Activated CD4-positive, alpha-beta T cell treated with anti-CD3 and anti-CD28 coated beads for 36 hours (primary cell): ENCODE measurements at places on chromosomes 5 and 9. TPM values are rescaled to one million over a fixed set of nuclear protein-coding genes. Genes with fewer than 3 reads are reported as not detected.

DNA sequence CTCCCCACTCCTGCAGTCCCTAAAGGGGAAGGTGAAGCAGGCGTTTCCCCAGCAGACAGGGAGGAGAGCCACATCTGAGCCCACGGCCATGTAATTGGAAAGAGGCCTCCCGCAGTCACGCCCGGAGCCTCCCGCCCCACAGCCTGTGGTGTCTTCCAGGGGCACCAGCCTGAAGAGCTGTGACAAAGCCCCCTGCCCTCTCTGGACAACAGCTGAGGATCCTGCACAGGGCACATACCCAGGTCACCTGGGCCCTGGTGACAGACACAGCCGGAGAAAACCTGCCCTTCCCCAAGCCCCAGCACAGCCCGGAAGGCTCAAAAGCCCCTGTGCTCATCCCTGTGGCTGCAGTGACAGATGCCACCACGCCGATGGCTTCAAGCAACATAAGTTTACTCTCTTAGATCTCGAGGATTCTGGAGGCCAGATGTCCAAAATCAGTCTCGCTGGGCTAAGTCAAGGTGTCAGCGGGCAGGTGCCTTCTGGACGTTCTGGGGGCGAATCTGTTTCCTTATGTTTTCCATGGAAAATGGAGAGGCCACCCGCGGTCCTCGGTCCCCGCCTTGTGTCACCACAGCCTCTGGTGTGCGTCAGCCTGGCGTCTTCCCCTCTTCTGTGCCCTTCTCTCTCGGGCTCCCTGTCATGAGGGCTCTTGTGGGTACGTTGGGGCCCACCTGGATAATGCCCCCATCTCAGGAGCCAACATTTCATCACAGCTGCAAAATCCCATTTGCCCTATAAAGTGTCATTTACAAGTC, 71.5 kb downstream of the PSMB7 start:
- H3K27me3 ChIP-seq, result no peaks in the 10 kb centered on the region
- H3K4me3 ChIP-seq, result no peak overlapping the region
- no peak overlapping the region for H3K27ac ChIP-seq
- H3K36me3 ChIP-seq, result no peaks in the 10 kb centered on the region
- H3K4me1 ChIP-seq, result no peaks in the 10 kb centered on the region
- no peak for DNase-seq

- peaks cover 2% of the 10 kb centered on the region for H3K27me3 ChIP-seq
- H3K4me1 ChIP-seq, result peaks cover 8% of the 10 kb centered on the region
- H3K4me3 ChIP-seq, result peak within 1 kb of the TSS; percentile 80
- peak within 1 kb of the TSS; percentile 19 for H3K27ac ChIP-seq
- DNase-seq, result peak; percentile 67
These were observed at the start of gene CYSRT1 for GRCh38 chr9:137224830-137225694. Gene CYSRT1 (plus strand): TSS chr9:137225174. CDS start chr9:137225622, 448 bp downstream.

- H3K27me3 ChIP-seq, result no peaks in the 10 kb centered on the region
- no peak overlapping the region for H3K4me3 ChIP-seq
- H3K36me3 ChIP-seq, result no peaks in the 10 kb centered on the region
- H3K4me1 ChIP-seq, result peaks cover 6% of the 10 kb centered on the region
- no peak for DNase-seq
- H3K27ac ChIP-seq, result no peak overlapping the region
These were observed 43.8 kb downstream of the STOM start for GRCh38 chr9:121326130-121326838.

DNA sequence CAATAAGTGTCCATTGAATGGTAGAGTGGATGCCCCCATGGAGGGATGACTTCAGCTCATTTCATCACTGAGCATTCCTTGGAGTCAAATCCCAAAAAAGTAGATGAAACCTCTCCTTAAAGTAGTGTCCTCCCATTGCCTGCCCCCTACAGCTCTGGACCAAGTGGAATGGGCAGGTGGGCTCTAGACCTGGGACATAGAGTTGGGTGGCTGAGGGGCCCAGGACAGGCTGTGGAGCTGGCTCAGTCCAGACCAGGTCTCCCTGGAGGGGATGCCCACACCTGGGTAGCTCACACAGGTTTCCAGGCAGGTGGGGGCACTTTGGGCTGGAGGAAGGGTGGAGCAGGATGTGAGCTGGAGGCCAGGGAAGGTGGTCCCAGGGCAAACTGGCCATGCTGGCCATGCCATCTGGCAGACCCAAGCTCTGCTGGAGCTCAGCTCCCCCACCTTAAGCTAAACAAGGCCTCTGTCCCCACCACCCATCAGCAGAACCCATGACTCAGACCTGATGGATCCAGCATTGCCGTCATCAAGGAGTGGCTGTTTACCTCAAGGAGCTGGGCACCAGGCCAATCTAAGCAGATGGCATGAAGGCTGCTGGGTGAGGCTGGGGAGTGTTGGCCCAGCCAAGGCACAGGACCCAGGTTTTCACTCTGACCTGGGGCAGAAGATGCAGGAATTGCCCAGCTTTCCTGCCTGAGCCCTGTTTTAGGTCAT, 6.2 kb upstream of the SPINK4 start:
- H3K27me3 ChIP-seq, result no peaks in the 10 kb centered on the region
- H3K4me1 ChIP-seq, result no peaks in the 10 kb centered on the region
- H3K36me3 ChIP-seq, result no peaks in the 10 kb centered on the region
- no peak overlapping the region for H3K27ac ChIP-seq

DNA sequence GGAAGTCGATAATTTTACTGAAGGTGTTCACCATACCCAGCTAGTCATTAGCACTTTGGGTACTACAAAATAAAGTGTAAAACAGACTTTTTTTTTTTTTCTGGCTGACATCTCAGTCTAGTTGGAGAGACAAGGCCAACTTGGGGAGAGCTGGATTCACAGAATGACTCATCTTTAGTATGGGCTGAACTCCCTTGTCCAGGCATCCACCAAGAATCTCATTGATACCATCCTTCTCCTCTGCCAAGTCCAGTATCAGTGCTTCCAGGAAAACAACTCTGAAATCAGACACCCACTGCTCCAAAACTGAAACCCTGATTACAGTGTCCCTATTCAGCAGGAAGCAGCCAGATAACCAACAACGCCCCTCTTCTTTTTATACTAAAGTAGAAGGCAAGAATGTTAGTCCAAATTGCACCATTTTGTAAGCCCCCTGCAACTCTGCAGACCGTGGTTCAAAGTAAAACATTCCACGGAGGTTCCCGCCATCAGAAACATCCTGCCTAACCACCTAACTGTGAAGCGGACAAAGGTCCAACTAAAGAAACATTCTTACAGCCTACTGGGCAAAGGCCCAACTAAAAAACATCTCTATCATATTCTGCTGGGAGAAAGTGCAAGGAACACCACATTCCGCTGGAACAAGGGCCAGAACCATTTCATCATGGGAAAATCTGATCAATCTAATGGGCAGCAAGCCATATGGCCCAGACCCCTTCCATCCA, 728.2 kb downstream of the BRINP1 start:
- no peaks in the 10 kb centered on the region for H3K4me1 ChIP-seq
- H3K27me3 ChIP-seq, result no peaks in the 10 kb centered on the region
- H3K36me3 ChIP-seq, result no peaks in the 10 kb centered on the region

DNA sequence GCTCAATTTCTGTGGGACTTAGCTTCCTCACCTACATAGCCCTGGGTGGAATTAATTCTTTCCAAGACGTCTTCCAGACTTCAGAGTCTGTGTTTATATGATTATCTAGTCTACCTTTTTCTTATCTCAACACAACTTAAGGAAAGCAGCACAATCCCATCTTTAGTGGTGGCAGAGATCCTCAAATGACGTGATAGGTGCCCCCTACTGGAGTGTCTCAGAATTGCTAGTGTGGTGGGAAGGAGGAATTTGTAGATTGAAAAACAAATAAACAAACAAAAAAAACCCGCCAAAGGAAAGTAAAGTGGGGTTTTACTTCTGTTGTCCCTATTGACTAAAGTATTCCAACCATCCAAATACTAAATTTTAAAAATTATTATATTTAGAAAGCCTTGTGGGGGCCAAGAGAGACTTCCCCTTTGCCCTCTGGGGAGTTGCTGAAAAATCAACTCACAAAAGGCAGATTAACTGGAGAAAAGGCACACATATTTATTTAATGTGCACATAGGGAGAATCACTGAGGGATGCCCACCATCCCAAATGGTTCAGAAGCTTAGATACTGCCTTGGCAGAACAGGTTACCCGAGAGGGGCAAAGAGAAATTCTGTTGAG, 283.3 kb downstream of the TMEM167A start:
- H3K27ac ChIP-seq, result no peak overlapping the region
- H3K27me3 ChIP-seq, result no peaks in the 10 kb centered on the region
- H3K36me3 ChIP-seq, result no peaks in the 10 kb centered on the region
- DNase-seq, result peak; percentile 62

DNA sequence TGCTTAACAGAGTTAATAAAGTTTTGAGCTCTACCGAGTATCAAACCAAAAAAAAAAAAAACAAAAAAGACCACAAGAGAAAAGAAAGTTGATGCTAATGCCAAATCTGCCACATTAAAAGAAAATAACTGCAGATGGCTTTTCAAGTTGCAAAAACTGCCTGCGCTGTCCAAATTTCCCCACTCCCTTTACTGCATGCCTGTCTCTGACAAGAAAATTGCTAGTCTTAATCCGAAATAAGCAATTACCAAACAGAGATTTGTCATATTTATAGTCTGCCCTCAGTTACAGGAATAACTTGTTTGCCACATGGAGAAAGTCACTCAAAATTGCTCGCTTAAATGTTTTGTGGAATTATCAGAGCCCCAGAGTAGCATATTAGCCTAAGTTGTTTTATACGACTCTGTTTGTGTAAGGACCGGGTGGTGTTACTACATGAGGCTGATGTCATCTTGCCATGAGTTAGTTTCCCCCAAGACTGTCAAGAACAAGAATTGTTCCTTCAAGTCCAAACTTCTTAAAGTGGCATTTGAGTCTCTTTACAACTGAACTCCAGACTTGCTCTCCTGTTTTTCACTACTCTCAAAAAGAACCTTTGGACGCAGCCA, 160.9 kb downstream of the CEP120 start:
- peaks cover 11% of the 10 kb centered on the region for H3K27me3 ChIP-seq
- no peaks in the 10 kb centered on the region for H3K4me1 ChIP-seq
- no peaks in the 10 kb centered on the region for H3K36me3 ChIP-seq
- H3K27ac ChIP-seq, result no peak overlapping the region

GRCh38 chr5:126263591-126264184, 159.5 kb upstream of the GRAMD2B start:
- H3K4me1 ChIP-seq, result no peaks in the 10 kb centered on the region
- H3K36me3 ChIP-seq, result no peaks in the 10 kb centered on the region
- no peak for DNase-seq
- no peak overlapping the region for H3K4me3 ChIP-seq
- H3K27ac ChIP-seq, result no peak overlapping the region

- DNase-seq, result peak; percentile 52
- peak overlapping the region; percentile 99 for H3K27ac ChIP-seq
- no peaks in the 10 kb centered on the region for H3K27me3 ChIP-seq
- H3K4me1 ChIP-seq, result peaks cover 39% of the 10 kb centered on the region
These were observed 943 bp downstream of the STING1 start for GRCh38 chr5:139481580-139482049.

PDCD1LG2 gene
- total RNA-seq, result 0.81 TPM

IRX1 gene
- not detected for total RNA-seq

CRB2 gene
- not detected for total RNA-seq

KIF12 gene
- total RNA-seq, result not detected

GCNT4 gene
- total RNA-seq, result 1.9 TPM
